ENCODE measurements at places on chromosomes 13 and 19. TPM values are rescaled to one million over a fixed set of nuclear protein-coding genes. Genes with fewer than 3 reads are reported as not detected.

DNA sequence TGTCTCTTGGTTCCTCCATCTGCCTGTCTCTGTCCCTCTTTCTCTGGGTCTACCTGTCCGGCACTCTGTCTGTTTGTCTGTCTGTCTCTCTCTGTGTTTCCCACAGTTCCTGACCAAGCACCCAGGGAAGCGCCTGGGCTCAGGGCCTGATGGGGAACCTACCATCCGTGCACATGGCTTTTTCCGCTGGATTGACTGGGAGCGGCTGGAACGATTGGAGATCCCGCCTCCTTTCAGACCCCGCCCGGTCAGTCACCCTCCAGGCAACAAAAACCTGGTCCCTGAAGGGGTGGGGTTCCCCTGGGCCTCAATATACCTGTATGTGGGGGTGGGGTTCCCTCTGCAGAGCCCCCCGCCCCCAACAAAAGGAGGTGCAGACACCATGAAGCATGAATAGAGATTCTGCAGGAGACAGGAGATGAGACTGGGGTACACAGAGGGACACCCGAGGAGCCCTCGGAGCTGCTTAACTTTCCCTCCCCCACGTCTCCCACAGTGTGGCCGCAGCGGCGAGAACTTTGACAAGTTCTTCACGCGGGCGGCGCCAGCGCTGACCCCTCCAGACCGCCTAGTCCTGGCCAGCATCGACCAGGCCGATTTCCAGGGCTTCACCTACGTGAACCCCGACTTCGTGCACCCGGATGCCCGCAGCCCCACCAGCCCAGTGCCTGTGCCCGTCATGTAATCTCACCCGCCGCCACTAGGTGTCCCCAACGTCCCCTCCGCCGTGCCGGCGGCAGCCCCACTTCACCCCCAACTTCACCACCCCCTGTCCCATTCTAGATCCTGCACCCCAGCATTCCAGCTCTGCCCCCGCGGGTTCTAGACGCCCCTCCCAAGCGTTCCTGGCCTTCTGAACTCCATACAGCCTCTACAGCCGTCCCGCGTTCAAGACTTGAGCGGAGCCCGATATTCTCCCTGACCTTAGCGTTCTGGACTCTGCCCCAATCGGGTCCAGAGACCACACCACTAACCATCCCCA lies 2.6 kb upstream of the CACNG7 start:
- no peak overlapping the region for H3K27ac ChIP-seq
- DNase-seq, result peak; percentile 89
- peaks cover 34% of the 10 kb centered on the region for H3K4me1 ChIP-seq

The FFAR1 gene
- total RNA-seq, result not detected

- DNase-seq, result peak; percentile 68
- H3K36me3 ChIP-seq, result peaks cover 9% of the 10 kb centered on the region
- H3K27me3 ChIP-seq, result peaks cover 15% of the 10 kb centered on the region
- H3K27ac ChIP-seq, result no peak overlapping the region
- no peak overlapping the region for H3K4me3 ChIP-seq
- no peaks in the 10 kb centered on the region for H3K4me1 ChIP-seq
Observed at GRCh38 chr19:8697671-8698432, 743 bp downstream of the ACTL9 start.

The PRTN3 gene
- 0.61 TPM for total RNA-seq

The LGI4 gene
- total RNA-seq, result 15.1 TPM
